Neural progenitor cell (in vitro differentiated cells): ENCODE measurements at places on chromosomes 7 and 10. TPM values are rescaled to one million over a fixed set of nuclear protein-coding genes. Genes with fewer than 3 reads are reported as not detected.

GRCh38 chr7:9200626-9201025 is 767.2 kb downstream of the NXPH1 start:
- DNase-seq = no peak

DNA sequence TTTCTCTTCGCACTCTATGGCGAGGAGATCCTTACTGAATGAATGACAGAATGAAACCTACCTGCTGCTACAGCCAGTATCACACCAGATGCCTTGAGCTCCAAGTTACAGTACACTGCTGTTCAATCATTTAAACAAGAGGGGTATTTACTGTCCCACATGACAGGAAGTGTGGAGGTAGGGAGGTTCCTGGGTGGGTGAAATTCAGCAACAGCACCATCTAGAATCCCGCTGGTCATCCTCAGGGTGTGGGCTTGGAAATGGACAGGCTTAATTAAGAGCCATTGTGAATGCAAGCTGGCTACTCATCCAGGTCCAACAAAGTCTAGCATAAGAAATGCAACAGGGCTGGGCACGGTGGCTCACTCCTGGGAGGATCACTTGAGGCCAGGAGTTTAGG is 14.7 kb downstream of the CYTH3 start:
- DNase-seq = no peak

- DNase-seq = no peak
These were observed 373.1 kb downstream of the THSD7A start for GRCh38 chr7:11458736-11459483.

GRCh38 chr10:36602374-36602773 is 523.0 kb upstream of the ANKRD30A start:
- DNase-seq = no peak

DNA sequence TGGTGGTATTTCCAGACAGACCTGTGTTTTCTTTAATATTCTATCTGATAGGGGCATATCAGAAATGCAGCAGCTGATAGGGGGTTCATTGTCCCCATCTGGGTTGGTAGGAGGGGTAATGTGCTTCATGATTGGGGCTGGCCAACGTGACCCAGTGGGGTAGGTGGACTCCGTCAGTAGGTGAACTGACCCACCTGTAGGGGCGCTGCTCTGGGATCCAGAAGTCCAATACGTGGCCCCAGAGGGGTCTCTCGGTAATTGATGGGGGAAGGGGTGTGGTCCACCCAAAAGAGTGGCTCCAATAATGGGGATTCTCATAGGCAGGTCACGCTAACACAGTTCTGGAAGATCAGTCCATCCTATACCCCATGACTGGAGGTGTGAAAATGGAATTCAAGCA is 112.0 kb downstream of the PRLHR start:
- DNase-seq = no peak

DNA sequence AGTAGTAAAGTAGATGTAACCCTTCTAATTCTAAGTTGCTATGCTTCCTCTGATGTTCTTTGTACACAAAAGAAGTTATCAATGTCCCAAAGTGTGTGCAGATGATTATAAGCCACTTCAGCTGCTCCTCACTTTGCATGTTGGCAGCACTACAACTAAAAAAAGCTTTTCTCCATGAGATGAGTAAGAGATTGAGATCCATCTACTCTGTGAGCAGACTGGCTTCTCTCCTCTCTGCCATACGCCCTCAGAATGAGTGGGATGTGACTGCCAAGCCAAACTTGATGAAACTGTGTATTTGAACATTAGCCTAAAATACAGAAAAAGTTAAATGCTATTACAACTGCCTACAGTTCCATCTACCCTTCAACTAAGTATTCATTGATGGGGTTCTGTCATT is 102.9 kb upstream of the ETV1 start:
- DNase-seq = no peak

DNA sequence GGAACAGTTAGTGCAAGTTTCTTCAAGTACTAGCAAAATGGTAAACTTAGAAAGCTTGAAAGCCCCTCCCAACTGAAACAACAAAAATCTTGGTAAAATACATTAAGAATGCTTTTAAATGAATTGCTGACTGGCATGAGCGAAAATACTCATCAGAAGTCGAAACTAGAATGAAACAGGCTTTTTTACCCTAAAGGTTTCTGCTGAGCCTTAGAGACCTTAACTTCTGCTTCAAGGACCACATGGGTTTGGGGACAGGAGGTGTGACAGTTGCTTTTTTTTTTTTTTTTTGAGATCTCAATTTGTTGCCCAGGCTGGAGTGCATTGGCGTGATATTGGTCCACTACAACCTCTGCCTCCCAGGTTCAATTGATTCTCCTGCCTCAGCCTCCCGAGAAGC is 100.3 kb downstream of the MTPAP start:
- DNase-seq = no peak

Gene SLC26A4
- 0.02 TPM in 1 of 2 replicates, not detected in the other for total RNA-seq

Gene UPK3BL2
- total RNA-seq = 0.21 and 0.77 TPM in 2 replicates

GRCh38 chr7:20896996-20897395 is 110.3 kb upstream of the SP8 start:
- DNase-seq = no peak

GRCh38 chr7:105202616-105203015 is 186.1 kb downstream of the SRPK2 start:
- DNase-seq = no peak

Gene PLCE1
- total RNA-seq = 0.47 and 0.71 TPM in 2 replicates

GRCh38 chr10:95906677-95907455 is 909 bp upstream of the CC2D2B start:
- peak; percentile 60 for DNase-seq

DNA sequence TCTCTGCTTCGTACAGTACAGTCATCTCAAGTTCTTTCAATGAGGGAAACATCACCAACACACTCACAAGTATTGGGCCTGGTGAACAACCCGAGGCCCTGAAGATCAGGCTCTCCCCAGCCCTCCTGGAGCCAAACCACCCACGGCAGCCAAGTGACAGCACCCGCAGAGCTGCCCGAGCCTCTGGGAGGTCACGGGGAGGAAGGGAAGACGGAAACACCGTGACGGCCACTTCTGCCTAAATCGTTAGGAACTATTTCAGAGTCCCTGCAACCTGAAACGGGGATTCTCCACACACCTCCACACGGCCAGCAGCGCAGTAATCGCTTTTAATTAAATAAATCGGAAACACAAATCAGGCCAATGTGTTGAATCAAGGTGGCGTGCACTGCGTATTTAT is 222.6 kb downstream of the MAD1L1 start:
- no peak for DNase-seq

GRCh38 chr10:201328-201771 is 66.1 kb downstream of the ZMYND11 start:
- no peak for DNase-seq

Gene TMEM140
- not detected in 2 replicates for total RNA-seq

GRCh38 chr10:91575044-91575610 is 57.7 kb downstream of the PPP1R3C start:
- peak; percentile 15 for DNase-seq

DNA sequence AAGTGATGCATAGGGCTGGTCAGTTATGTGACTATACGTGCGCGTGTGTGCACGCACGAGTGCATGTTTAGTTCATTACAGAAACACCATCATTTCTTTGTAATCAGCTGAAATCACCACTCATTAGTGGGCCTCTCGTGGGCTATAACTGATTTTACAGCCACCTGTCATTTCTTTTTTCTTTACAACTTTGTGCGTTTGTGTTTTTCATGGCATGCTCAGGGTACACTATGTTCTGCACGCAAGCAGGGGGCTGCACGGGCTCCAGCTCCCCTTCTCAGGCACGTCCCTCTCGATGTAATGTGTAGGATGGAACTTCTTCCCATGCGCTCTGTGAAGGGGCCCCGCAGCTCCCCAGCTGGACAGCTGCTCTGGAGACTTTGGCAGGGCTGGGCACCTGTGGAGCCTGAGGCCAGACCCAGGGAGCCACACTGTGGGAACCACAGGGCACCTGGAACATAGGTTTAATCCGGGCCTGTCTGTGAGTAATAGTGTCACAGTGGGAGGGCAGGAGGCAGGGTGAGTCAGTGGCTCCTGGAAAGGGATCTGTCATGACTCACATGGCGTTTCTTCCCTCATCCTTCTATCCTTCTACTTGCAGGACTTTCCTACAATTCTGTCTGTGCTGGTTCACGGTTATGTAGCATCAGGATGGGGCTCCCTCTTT is 4.9 kb downstream of the GCK start:
- peak; percentile 19 for DNase-seq

Gene AKR1C1
- total RNA-seq = 2.9 and 3.7 TPM in 2 replicates

- DNase-seq = no peak
These were observed 22.8 kb downstream of the LRRC17 start for GRCh38 chr7:102935450-102936115.

Gene ARPC1B
- 23.6 and 50.5 TPM in 2 replicates for total RNA-seq

DNA sequence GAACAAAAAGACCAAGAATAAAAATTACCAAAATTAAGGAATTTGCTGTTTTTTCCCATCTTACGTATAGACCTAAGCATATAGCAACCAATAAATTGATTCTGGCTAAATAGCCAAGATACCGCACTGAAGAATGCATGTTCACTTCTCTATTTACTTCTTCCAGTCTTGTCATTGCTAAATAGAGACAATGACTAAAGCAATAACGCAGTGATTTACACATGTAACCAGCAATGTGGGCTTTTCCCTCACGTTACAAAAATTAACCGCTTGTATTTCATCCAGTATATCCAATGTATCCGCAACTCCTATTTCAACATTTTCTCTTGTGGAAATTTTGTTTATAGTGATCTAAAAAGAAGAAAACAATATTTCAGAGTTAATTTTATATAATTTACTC is 5.6 kb downstream of the TMEM168 start:
- DNase-seq = no peak

- DNase-seq = no peak
These were observed 57.1 kb downstream of the BPGM start for GRCh38 chr7:134703782-134704181.

Gene NRF1
- total RNA-seq = 22.9 and 24.3 TPM in 2 replicates

DNA sequence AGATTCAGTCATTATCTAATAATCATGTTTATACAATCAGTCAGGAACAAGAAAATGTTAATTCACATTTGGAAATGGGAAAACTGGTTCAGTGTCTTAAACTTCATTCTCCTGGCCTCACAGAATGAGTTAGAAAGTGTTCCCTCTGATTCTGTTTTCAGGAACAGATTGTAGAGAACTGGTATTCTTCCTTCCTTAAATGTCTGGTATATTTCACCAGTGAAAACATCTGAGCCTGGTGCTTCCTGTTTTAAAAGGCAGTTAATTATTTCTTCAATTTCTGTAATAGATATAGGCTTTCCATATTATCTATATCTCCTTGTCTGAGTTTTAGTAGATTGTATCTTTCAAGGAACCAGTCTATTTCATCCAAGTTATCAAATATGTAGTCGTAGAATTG is 97.1 kb upstream of the TMEM168 start:
- DNase-seq = no peak

Gene ADAM22
- total RNA-seq = 10.7 and 13.7 TPM in 2 replicates

DNA sequence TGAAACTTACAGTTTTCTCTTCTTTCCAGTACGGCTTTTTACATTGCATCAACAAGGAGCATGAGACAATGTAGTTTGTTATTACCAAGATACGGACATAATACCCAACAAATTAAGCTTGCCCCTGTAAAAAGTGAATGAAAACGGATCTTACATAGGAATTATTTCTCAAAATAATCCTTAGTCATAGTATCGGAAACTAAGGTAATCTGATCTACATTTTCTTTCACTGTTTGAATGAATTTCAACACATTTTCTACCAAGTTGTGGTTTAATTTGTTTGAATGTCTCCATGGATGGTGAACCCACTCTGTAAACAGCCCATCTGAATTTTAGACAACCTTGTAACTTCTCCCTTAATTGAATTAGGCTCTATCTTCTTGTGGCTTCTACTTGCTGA is 90.5 kb downstream of the INHBA start:
- no peak for DNase-seq

Gene TMEM270
- total RNA-seq = not detected in 2 replicates

DNA sequence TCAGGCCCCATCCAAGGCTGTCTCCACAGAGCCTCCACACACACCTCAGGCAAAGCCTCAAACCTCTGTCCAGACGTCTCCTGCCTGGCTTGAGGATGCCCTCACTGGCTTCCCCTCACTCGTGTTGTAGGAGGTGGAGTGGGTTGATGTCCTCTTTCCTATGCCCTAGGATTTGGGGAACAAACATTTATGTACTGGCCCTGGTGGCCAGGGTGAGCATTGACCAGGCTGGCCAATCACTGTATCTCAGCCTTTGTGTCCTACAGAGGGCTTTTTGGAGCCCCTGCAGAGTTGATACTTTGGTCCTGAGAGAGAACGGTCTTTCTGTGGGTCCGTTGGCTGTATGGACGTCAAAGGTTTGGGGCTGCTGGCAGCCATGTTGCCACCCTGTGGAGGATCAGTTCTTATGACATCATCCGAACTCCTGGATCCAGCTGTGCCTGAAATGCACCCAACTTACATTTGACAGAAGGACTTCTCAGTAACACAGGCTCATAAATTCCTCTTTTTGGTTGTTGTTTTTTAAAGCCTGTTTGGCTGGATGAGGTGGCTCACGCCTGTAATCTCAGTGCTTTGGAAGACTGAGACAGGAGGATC is 2.3 kb upstream of the GRID2IP start:
- DNase-seq = no peak

- DNase-seq = no peak
These were observed 178.8 kb upstream of the ITGB1 start for GRCh38 chr10:33136781-33137180.

Gene FIS1
- total RNA-seq = 92.2 and 120 TPM in 2 replicates

DNA sequence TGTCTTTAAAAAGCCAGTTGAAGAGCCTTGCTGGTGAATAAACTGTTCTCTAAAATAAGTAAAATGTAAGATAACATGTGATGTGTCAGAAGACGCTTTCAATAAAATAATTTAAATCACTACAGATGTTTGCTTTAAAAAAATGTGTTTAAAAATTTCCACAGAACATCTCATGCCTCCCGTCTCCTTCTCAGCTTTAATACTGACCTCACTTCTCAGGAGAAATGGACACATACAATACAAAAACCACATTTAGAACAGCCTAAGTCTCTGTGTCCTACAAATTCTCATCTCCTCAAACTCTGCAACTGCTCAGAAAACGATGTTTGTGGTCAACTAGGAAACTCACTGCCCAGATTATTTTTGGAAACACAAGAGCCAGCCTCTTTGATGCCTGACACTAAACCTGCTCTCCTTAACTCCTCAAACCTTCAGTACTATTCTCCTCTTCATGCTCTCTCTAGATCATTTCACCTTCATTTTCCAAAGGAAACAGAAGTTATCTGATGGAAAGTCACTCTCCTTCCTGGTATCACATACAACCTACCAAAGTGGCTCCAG is 120.3 kb downstream of the ZNF438 start:
- DNase-seq = no peak

GRCh38 chr10:127000598-127000997 is 95.4 kb downstream of the DOCK1 start:
- DNase-seq = no peak

Gene SEPTIN7
- total RNA-seq = 288 and 560 TPM in 2 replicates

GRCh38 chr10:110370006-110370405 is 65.3 kb upstream of the SMNDC1 start:
- DNase-seq = no peak

DNA sequence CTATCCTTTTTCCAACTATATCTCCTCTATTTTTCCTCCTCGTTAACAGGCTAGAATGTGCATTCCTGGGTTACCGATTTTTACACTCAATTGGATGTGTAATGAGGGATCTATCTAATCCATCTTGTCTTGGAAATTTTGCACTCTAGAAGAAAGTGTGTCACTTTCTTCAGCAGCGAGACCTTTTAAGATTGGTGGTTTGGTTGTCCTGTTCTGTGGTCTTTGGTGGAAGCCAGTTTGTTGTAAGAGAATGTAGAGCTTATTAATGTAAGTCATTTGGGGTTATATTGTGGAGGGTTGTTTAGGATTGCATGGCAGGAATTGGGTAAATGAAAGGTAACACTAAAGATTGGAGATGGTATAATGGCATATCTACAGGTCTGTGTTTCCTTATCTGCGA is 16.7 kb downstream of the CDK1 start:
- no peak for DNase-seq

Gene FAM241B
- 2.6 and 4.6 TPM in 2 replicates for total RNA-seq

GRCh38 chr10:114685456-114685855 is 27.4 kb upstream of the ABLIM1 start:
- DNase-seq = no peak

Gene PNLIPRP3
- total RNA-seq = not detected in 2 replicates
